CD4-positive, alpha-beta T cell (primary cell): ENCODE measurements at places on chromosomes 7 and 10. TPM values are rescaled to one million over a fixed set of nuclear protein-coding genes. Genes with fewer than 3 reads are reported as not detected.

- H3K27me3 ChIP-seq, result no peaks in the 10 kb centered on the region
- H3K27ac ChIP-seq, result no peak overlapping the region
- no peak for DNase-seq
- H3K4me3 ChIP-seq, result no peak overlapping the region
- H3K4me1 ChIP-seq, result no peaks in the 10 kb centered on the region
- H3K36me3 ChIP-seq, result no peaks in the 10 kb centered on the region
Observed at GRCh38 chr7:34851431-34851830, 185.9 kb downstream of the DPY19L1 start.

GRCh38 chr10:30384701-30385201, 35.7 kb upstream of the MTPAP start:
- H3K27ac ChIP-seq, result no peak overlapping the region
- no peak overlapping the region for H3K4me3 ChIP-seq
- DNase-seq, result no peak
- no peaks in the 10 kb centered on the region for H3K4me1 ChIP-seq
- no peaks in the 10 kb centered on the region for H3K36me3 ChIP-seq

DNA sequence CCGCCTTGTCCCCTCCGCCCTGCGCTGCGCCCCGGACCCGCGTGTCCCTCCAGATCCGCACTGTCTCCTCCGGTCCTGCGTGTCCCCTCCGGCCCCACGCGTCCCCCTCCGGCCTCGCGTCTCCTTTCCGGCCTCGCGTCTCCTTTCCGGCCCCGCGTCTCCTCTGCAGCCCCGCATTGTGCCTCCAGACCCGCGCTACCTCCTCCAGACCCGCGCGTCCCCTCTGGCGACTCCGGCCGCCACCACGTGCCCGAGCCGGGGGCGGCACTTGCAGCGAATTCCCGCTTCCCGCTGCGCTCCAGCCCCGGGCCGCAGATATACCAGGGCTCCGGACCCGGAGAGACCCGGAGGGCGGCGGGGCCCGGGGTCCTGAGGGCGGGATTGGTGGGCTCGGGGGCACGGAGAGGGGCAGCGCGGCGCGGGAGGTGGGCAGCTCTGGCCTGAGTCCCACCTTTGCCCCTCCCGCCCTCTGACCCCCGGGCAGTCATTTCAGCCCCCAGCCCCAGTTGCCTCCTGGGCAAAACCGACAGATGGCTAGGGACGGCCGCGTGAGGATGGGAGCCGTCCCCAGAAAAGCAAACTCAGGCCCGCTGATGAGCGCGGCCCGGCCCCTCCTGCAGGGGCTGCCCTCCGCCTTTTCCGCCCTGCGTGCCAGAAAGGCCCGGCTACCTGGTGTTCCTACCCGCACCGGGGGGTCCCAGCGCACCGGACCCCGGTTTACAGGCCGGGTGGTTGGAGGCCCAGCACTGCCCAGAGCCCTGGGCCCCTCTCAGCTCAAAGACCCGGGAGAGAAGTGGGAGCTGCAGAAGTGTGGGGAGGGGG, 56.5 kb downstream of the RBM17 start:
- H3K27ac ChIP-seq, result peak overlapping the region; percentile 77
- DNase-seq, result no peak
- no peaks in the 10 kb centered on the region for H3K27me3 ChIP-seq
- peak overlapping the region; percentile 65 for H3K4me3 ChIP-seq

DNA sequence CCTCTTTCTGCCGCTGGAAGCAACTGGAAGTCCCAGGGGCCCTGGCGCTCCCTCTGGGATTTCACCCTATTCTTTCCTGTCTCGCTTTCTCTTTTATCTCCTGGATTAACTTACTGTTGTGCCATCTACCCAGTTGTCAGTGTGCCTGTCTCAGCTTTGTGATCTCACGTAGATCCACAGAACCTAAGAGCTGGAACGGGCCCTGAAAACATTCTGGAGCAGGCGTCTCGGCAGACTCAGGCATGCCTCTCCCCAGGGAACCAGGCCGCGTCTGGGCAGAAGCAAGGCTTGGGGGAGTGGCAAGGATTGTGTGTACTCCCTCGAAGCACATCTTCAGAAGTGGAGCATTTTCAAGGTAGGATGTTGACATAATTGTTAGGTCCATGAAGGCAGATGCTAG, 87.2 kb downstream of the KCNMA1 start:
- H3K27ac ChIP-seq, result no peak overlapping the region
- DNase-seq, result no peak
- no peaks in the 10 kb centered on the region for H3K4me1 ChIP-seq
- no peaks in the 10 kb centered on the region for H3K36me3 ChIP-seq
- H3K27me3 ChIP-seq, result no peaks in the 10 kb centered on the region
- no peak overlapping the region for H3K4me3 ChIP-seq

GRCh38 chr10:2825841-2826240, 241.5 kb upstream of the PFKP start:
- no peak overlapping the region for H3K27ac ChIP-seq
- no peaks in the 10 kb centered on the region for H3K36me3 ChIP-seq
- H3K4me3 ChIP-seq, result no peak overlapping the region
- DNase-seq, result no peak
- H3K27me3 ChIP-seq, result peaks cover 6% of the 10 kb centered on the region
- no peaks in the 10 kb centered on the region for H3K4me1 ChIP-seq

GRCh38 chr10:119947300-119947699, 54.8 kb downstream of the SEC23IP start:
- no peak for DNase-seq

GRCh38 chr10:60323162-60323561, 66.5 kb downstream of the ANK3 start:
- no peaks in the 10 kb centered on the region for H3K4me1 ChIP-seq
- H3K36me3 ChIP-seq, result no peaks in the 10 kb centered on the region
- no peak overlapping the region for H3K4me3 ChIP-seq
- no peaks in the 10 kb centered on the region for H3K27me3 ChIP-seq
- H3K27ac ChIP-seq, result no peak overlapping the region
- no peak for DNase-seq

DNA sequence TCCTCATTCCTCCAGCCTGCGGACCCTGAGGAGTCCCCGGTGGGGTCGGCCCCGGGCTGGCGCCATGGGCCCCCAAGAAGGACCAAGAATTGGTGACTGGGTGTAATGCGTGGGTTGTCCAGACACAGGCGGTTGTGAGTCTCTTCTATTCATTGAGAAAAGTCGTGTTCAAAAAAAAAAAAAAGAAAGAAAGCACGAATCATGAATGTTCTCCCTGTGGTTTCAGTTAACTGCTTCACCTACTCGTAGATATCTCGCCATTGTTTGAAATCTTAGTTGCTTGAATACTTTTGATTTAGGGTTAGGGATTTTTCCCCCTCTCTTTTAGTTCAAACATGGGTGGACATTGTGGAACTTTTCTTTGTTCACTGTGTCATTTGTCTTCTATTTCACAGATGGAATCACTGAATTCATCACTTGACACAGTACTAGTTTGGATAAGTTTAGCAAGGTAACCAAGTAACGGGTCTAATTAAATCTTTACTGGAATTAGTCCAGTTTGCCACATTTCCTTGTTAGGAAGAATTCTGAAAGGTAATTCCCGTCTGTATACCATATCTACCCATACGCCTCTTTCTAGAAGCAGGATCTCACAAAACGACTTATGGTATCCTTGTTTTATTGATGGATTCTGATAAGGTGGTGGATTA, 775 bp downstream of the STARD3NL start:
- peak; percentile 10 for DNase-seq
- H3K4me1 ChIP-seq, result peaks cover 4% of the 10 kb centered on the region
- no peaks in the 10 kb centered on the region for H3K36me3 ChIP-seq
- H3K4me3 ChIP-seq, result peak overlapping the region; percentile 88
- H3K27ac ChIP-seq, result peak overlapping the region; percentile 82

- H3K27me3 ChIP-seq, result peaks cover 29% of the 10 kb centered on the region
- H3K36me3 ChIP-seq, result no peaks in the 10 kb centered on the region
- no peak within 1 kb of the TSS for H3K27ac ChIP-seq
- peaks cover 37% of the 10 kb centered on the region for H3K4me1 ChIP-seq
- peak within 1 kb of the TSS; percentile 44 for H3K4me3 ChIP-seq
Observed at GRCh38 chr10:84194424-84195043, at the start of gene CDHR1. Gene CDHR1 (plus strand): TSS chr10:84194537. CDS start chr10:84194761, 224 bp downstream.

DNA sequence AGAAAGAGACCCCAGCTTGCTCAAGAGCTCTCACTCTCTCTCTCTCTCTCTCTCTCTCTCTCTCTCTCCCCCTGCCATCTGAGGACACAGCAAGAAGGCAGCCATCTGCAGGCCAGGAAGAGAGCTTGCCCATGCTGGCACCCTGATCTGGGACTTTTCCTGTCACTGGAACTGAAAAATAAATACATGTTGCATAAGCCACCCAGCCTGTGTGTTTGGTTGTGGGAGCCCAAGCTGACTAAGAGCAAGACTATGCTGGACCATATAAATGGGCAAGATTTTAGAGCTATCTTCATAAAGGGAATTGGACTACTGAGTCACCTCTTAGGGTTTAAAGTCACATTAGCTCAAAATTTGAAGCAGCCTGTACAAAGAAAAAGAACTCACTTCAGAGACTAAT, 98.6 kb downstream of the SLC16A9 start:
- H3K27me3 ChIP-seq, result peaks cover 2% of the 10 kb centered on the region
- no peak overlapping the region for H3K4me3 ChIP-seq
- no peak for DNase-seq
- H3K27ac ChIP-seq, result no peak overlapping the region
- no peaks in the 10 kb centered on the region for H3K36me3 ChIP-seq

GRCh38 chr10:69655124-69655867, 25.2 kb downstream of the FAM241B start:
- no peak for DNase-seq
- H3K4me1 ChIP-seq, result peaks cover 19% of the 10 kb centered on the region
- H3K27me3 ChIP-seq, result no peaks in the 10 kb centered on the region
- no peak overlapping the region for H3K27ac ChIP-seq
- H3K36me3 ChIP-seq, result no peaks in the 10 kb centered on the region
- no peak overlapping the region for H3K4me3 ChIP-seq

DNA sequence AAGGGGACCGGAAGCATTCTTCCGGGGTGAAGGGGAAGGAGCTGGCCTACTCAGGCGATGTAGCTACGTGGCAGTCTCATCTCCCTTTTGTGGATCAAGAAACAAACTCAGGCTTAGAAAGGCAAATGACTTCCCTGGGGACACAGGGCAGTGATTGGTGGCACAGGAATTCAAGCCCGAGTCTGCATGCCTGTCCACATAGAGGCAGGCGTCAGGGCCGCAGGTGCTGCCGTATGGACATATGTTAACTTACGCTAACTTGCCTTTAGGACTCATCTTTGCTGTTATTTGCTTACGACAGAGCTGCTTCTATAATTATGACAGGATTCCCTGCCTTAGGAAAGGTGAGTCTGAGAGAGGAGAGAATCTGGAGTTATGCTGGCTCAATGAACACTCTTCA, 42.3 kb upstream of the KLF6 start:
- no peak overlapping the region for H3K4me3 ChIP-seq
- no peak for DNase-seq
- H3K27me3 ChIP-seq, result no peaks in the 10 kb centered on the region
- H3K4me1 ChIP-seq, result peaks cover 14% of the 10 kb centered on the region

GRCh38 chr7:30816645-30817370, 45.6 kb downstream of the MINDY4 start:
- H3K27me3 ChIP-seq, result no peaks in the 10 kb centered on the region
- no peaks in the 10 kb centered on the region for H3K36me3 ChIP-seq
- no peak overlapping the region for H3K27ac ChIP-seq
- no peak overlapping the region for H3K4me3 ChIP-seq

DNA sequence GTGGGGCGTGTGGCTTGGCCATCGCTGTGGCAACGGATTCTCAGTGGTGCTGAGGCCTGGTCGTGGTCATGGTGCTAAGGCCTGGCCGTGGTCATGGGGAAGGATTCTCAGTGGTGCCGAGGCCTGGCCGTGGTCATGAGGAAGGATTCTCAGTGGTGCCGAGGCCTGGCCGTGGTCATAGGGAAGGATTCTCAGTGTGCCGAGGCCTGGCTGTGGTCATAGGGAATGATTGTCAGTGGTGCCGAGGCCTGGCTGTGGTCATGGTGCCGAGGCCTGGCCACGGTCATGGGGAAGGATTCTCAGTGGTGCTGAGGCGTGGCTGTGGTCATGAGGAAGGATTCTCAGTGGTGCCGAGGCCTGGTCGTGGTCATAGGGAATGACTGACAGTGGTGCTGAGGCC, 327.9 kb downstream of the ADARB2 start:
- no peak overlapping the region for H3K27ac ChIP-seq
- H3K36me3 ChIP-seq, result no peaks in the 10 kb centered on the region
- H3K4me1 ChIP-seq, result no peaks in the 10 kb centered on the region
- no peak for DNase-seq

DNA sequence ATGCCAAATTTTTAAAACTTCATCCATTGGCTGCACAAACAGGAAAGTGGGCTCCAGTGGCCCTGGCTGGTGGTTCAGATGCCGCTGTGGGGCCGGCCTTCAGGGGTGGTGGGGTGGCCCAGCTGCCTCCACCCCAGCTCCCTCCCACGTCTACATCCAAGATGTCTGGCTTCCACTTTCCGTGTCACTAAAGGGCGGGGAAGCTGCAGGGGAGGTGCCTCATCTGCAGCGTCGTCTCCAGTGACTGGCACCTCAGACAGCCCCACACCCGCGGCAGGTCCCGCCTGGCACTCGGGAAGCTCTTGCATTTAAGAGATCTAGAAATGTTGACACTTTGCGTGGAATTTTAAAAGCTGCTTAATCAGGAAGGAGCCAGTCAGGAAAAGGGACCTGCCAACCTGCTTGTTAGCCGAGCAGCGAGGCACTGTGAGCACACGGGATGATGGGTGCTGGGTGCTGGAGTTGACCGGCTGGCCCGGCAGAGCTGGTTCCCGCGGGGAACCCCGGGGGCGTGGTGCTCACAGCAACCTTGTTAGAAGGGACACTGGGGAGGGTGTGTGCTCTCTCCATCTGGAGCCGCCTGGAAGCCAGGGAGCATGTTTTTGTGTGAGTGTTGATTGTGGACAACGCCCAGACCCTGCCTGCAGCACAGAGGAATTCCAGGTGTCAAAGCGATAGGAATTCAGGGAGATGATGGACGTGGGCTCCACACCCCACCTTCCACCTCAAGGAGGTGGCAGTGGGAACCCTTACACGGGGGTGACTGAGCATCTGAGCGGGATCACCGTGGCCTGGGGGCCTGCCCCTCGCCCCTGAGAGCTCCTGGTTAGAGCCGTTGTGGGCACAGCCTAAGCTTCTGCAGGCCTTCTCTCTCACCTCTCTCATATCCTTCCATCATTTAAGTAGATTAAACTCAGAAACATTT, 320.5 kb downstream of the PTPRN2 start:
- no peak overlapping the region for H3K27ac ChIP-seq
- no peaks in the 10 kb centered on the region for H3K4me1 ChIP-seq
- H3K27me3 ChIP-seq, result no peaks in the 10 kb centered on the region
- H3K36me3 ChIP-seq, result no peaks in the 10 kb centered on the region

- peak; percentile 92 for DNase-seq
- no peaks in the 10 kb centered on the region for H3K27me3 ChIP-seq
- peak within 1 kb of the TSS; percentile 69 for H3K4me3 ChIP-seq
- peaks cover 17% of the 10 kb centered on the region for H3K36me3 ChIP-seq
Observed at GRCh38 chr7:123557398-123558288, at the start of gene NDUFA5. Gene NDUFA5 (minus strand): TSS chr7:123557818. CDS start chr7:123557795, 23 bp downstream.

DNA sequence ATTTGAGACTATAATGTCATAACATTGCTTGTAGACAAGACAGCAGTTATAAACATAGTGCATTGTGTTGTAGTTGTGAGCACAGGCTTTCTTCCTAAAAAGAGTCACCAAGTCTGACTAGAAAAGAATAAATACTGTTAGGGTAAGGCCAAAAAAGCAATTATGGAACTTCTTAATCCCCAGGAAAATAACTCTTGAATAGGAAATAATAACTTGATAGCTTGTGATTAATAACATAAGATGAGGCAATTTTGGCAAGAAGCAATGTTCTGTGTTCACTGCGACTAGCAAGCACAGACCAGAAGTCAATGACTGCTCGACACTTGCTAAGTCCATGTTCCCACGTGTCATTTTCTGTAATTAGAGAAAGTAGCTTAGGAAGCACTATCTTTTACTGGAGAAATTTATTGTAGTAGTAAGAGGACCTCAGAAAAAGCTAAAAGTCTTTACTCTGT, 97.1 kb downstream of the AGMO start:
- no peak overlapping the region for H3K27ac ChIP-seq
- H3K4me1 ChIP-seq, result no peaks in the 10 kb centered on the region
- no peaks in the 10 kb centered on the region for H3K27me3 ChIP-seq
- H3K4me3 ChIP-seq, result no peak overlapping the region
- H3K36me3 ChIP-seq, result no peaks in the 10 kb centered on the region

ATOH7 gene
- total RNA-seq, result not detected

VSTM2A gene
- total RNA-seq, result not detected

PAPSS2 gene
- total RNA-seq, result not detected

ASAH2 gene
- total RNA-seq, result 2.1 TPM
